ENCODE measurements at places on chromosomes 13 and 19. TPM values are rescaled to one million over a fixed set of nuclear protein-coding genes. Genes with fewer than 3 reads are reported as not detected.
A peak's percentile ranks its signal among the peaks of the same experiment; 100 is the strongest.

The BCAM gene
- polyA plus RNA-seq, result 235 TPM

- DNase-seq, result no peak
Measured at GRCh38 chr13:99572131-99572530, 70.9 kb downstream of the TM9SF2 start.

The FBN3 gene
- 14.4 TPM for polyA plus RNA-seq

DNA sequence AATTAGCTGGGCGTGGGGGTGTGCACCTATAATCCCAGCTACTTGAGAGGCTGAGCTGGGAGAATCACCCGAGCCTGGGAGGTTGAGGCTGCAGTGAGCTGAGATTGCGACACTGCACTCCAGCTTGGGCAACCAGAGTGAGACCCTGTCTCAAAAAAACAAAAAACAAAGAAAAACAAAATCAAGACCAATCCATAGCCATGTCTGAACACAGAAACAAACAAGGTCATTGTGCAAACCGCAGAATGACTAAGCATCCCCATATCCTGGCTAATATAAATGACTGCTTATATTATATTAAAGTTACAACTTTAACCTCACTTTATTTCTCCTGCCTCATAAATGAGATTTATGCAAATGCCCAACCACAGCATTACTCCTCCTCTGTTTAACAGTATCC, 2.3 kb upstream of the LYPD3 start:
- no peak for DNase-seq

DNA sequence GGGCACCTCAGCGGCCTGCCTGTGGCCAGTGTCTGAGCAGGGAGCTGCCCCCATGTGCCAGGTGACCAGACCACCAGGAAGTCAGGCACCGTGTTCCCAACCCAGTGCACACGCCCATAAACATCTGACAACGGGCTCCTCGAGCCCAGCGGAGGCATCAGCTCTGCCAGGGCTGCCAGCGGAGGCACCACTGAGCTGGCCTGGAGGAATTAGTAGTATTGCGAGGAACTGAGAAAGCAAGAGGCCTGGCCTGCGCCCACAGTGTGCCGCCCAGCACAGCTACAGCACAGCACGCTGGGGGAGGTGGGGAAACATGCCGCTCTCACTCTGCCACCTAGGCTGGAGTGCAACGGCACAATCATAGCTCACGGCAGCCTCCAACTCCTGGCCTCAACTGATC, 44.6 kb downstream of the ANKRD27 start:
- DNase-seq, result no peak

GRCh38 chr13:109152311-109152820, 523.0 kb downstream of the MYO16 start:
- no peak for DNase-seq

GRCh38 chr19:44741841-44742329, 6.6 kb upstream of the BCL3 start:
- DNase-seq, result peak; percentile 99

GRCh38 chr19:55471266-55471665, 5.2 kb upstream of the ZNF628 start:
- DNase-seq, result no peak

DNA sequence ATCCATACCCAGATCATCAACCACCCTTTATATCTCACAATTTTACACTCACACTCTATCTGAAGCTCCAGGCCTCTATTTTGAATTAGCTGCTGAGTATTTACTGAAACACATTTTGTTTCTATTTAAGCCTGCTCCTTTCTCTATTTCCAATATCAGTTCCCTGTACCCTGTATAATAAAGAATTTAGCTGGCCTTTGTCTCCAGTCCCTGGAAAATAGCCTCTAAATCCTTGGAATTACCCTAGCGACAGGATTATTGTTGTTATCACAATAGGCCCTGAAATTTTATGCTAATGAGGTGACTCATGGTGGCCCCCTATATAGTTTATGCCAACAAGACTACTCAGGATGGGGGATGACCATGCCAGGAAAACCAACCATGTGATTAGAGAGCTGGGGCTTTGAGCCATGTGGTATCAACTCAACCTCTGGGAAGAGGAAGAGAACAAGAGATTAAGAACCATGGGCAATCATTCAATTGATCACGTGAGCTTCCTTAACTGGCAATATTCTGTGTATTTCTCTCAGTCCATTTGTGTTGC, 72.7 kb downstream of the KATNAL1 start:
- no peak for DNase-seq

DNA sequence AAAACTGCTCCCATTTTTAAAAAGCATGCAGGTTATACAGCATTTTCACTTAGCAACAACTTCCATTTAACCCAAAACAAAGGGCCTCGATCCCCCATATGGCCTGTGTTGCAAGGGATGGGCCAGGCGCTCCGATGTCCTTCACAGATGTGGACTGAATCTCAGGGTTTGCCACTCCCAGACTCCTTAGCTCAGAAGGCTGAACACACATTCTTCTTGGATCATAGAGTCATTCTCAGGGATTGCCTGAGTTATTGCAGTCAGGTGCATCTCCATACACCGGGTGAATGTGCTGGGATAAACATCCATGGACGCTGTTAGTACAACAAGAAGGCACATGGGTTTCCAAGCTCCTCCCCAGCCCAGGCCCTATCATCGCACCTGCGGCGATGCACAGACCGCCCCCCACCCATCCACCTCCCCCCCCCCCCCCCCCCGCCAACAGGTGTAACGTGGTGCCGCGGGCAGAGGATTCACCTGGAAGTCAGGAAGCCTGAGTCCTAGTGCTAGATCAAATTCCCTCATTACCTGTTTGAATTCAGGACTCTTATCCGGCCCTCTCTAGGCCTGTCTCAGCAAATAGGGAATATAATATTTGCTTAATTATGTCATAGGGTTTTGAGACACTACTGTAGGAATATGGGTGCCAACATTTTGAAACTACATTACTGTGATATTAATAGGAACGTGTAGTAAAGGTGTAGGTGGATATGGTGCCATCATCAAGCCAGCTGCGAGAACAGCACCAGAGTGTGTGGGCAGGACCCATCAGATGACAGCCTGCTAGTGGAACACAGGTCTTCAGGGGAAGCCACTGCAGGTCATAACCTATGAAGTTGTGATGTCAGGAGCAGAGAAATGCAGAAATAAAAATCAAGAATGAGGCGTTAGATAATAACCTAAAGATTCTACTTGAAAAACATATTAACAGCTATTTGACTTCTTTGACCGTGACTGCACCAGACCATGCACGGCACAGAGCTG, 110.9 kb downstream of the SACS start:
- peak; percentile 19 for DNase-seq

GRCh38 chr13:95523598-95523997, 28.9 kb upstream of the CLDN10 start:
- DNase-seq, result no peak

The NAXD gene
- 29.7 TPM for polyA plus RNA-seq

The EDNRB gene
- polyA plus RNA-seq, result 25.1 TPM

The ZNF253 gene
- 11.0 TPM for polyA plus RNA-seq

DNA sequence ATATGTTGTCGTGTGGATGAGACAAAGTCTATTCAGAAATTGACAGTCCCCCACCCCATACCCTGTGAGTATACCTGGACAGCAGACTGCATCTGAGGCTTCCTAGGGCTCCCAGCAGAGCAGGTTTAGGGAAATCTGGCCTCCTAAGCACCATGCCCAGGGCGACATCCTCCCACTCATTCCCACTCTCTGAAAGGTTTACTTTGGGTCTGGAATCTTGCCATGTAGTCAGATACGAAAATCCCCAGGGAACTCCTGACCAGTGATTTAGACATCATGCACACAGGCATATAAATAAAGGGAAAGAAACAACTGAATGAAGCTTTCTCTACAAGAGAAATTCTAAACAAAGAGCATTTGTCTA, 717 bp upstream of the NALCN start:
- no peak for DNase-seq

The CGB2 gene
- polyA plus RNA-seq, result not detected

- no peak for DNase-seq
Measured at GRCh38 chr19:33086955-33087354, 6.0 kb downstream of the GPATCH1 start.

- DNase-seq, result no peak
Measured at GRCh38 chr13:40116008-40116407, 460.5 kb downstream of the COG6 start.

The MBD3L3 gene
- not detected for polyA plus RNA-seq

DNA sequence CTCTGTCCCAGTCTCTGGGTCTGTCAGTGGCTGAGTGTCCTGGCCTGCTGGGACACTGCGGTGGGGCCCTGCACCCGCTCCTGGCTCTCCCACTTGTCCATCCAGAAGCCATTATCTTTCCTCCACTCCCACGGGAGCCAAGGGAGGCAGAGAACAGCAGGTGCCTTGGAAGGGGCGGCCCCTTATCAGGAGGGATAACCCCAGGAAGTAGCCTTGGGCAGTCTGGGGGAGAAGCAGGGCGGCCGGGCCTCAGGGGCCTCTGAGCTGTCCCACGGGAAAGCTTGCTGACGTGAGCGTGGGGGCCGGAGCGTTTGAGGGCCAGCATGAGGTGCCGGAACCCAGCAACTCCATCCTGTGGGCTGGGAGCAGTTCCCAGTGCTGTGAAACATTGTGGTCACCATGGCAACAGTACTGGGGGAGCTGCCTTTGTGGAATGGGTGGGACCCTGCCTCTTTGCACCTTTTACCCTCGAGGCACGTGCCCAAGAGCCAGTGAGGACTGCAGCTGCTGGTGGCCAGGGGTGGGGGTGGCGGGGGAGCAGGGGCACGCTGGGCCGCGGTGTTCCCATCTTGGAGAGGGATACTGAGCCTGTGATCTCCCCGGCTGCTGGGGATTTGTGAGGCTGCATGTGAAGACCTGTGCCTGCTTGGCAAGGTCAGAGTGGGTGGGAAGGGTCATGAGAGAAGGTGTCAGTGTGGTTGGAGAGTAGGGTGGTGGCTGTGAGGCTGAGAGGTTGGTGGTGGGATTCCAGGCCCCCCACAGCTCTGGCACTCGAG, 20.9 kb downstream of the KLHL26 start:
- peak; percentile 81 for DNase-seq

The PRX gene
- 7.8 TPM for polyA plus RNA-seq

GRCh38 chr13:48242677-48243076, 9.7 kb downstream of the ITM2B start:
- DNase-seq, result no peak

GRCh38 chr13:41502673-41503072, 45.3 kb downstream of the RGCC start:
- no peak for DNase-seq
